Epithelial cell of prostate (primary cell): ENCODE measurements at places on chromosomes 13 and 19.
A peak's percentile ranks its signal among the peaks of the same experiment; 100 is the strongest.

DNA sequence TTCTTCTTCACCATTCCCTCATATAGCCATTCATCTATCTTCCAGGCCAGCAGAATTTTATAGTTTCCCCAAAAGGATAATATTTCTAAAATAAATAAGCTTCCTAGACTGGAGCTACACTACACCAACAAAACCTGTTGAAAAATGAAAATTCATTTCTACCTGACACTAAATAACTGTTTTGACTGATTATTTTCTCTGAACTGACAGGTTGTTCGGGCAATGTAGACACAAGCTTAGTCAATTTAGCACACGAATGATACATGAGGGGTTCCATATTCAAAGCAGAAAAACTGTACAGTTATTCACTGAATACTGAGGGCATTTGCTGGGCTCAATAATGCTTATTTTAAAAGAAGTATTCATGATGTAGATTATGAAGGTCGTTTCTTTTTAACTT lies 589.7 kb downstream of the LIG4 start:
- DNase-seq: no peak

DNA sequence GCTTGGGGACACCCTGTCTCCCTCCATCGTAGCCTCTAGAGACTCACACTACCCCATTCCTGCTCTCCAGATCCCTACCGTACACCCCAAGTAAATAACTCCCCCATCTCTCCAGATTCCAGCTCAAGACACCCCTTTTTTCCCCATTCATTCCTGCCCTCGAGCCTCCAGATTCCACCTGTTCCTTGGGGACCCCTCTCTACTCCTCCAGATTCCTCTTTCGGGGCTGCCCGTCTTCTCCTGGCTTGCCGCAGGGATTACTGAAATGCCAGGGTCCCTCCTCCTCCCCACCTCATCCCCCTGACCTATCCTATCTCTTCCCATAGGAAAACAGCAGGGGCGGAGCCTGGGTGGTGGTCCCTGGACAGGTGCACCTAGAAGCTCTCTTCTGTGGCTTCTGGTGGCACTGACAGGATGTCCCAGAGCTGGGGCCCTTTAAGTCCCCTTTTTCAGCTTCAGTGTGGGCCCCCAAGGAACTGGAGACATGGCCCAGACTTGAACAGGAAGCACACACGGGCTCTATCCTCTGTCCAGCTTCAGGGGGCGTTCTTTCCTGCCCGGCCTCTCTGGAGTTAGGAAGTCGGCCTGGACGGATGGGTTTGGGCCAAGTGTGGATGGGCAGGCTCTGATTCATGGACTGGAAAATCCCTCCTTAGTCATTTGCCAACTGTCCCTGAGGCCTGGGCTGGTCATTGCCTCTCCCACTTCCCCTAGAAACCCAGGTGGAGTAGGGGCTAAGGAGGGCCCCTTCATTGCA lies 1.2 kb downstream of the ZSWIM4 start:
- peak; percentile 58 for DNase-seq

GRCh38 chr19:44626048-44626624 lies 12.8 kb downstream of the IGSF23 start:
- peak; percentile 65 for DNase-seq

- DNase-seq: no peak
Observed at GRCh38 chr19:15911599-15912235, 13.8 kb upstream of the CYP4F2 start.

GRCh38 chr13:19685034-19685433 lies 51.6 kb downstream of the MPHOSPH8 start:
- DNase-seq: no peak

DNA sequence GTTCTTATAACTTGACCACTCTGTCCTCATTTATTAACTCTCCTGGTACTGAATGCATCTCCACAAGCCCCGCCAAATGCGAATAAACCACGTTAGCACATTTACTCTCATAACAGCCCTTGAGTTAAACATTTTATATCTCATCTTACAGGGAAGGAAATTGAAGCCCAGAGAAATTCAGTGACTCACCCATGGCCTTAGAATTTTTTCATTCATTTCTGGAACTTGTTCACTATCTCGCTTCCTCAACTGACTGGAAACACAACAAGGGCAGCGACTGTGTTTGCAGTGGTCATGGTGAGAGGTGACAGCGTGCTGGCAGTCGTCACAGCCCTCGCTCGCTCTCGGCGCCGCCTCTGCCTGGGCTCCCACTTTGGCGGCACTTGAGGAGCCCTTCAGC lies 39.5 kb downstream of the SERP2 start:
- DNase-seq: no peak

- no peak for DNase-seq
Observed at GRCh38 chr13:90640976-90641375, 706.5 kb upstream of the MIR17HG start.

GRCh38 chr19:3808420-3809143 lies 22.4 kb upstream of the MATK start:
- DNase-seq: no peak

GRCh38 chr19:33702606-33703437 lies 81.1 kb downstream of the CHST8 start:
- DNase-seq: no peak

DNA sequence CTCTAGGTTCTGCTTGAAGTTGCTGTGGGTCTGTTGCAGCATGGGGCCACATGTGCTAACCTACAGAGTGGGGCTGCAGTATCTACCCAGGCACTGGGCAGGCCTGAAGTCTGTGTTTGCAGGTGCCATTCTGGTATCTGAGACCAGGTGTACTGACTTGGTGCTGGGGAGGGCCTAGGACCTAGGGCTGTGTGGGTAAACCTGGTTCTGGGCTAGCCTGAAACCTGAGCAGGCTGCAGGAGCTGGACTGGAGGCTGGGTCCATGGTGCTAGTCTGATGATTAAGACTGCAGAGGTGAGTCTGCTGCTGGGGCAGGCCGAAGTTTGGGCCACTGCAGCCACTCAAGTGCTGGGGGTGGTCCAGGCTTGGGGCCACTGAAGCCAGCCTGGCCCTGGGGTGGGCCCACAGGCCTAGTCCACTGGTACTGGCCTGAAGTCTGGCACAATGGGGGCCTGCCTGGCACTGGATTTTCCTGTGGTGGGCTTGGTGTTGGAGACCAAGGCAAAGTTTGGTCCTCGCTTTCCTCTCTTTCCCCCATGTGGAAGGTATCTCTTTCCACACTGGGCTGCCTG lies 310.6 kb downstream of the NDFIP2 start:
- no peak for DNase-seq

DNA sequence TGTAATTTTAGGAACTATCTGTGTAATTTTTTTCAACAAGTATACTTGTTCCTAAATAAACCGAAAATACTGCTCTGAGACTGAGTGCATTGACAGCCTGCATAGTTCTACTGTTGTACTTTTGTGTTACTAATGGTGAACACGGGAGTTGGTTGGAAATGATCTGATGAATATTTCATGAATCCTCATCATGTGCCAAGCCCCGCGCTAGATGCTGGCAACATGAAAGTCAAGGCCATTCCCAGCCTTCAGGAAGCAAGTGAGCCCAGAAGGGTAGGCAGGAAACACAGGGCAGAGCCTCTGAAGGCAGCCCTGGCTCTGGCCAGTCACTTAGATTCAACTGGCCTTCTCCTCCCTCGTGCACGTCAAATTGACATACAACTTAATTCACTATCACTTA lies 106.1 kb downstream of the ABCC4 start:
- DNase-seq: no peak

DNA sequence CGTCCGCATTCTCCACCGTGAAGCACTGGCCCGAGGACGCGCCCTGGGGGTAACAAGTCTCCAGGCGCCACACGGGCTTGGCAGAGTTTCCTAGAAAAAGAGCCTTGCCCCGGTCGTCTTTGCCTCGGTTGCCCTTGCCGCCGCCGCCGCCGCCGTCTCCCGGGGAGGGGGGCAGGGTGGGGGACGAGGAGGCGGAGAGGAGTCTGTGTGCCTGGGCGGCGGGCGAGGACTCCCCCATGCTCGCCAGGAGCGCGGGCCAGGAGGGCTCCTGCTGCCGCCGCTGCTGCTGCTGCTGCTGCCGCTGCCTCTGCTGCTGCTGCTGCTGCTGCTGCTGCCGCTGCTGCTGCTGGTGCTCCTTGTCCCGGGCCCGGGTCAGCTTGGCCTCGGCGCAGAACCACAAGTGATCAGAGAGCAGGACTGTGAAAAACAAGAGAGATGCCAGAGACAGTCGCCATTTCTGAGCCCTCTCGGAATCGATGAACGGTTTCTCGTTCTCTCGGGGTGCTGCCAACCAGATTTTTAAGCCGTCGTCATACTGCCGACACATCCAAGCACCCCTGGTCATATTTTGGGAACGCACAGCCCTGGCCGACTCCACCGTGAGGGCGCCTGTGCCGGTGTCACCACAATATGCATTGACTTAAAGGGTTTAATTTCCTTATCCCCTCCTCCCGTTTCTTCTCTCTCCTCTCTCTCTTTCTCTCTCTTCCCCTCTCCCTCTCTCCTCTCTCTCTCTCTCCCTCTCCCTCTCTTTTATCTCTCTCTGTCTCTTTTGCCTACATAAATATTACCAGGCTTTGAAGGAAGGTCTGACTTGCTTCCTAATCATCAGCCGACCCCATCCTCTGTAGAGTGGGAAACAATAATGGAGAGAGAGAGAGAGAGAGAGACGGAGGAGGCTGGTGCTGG lies 349.1 kb downstream of the LIG4 start:
- DNase-seq: no peak

DNA sequence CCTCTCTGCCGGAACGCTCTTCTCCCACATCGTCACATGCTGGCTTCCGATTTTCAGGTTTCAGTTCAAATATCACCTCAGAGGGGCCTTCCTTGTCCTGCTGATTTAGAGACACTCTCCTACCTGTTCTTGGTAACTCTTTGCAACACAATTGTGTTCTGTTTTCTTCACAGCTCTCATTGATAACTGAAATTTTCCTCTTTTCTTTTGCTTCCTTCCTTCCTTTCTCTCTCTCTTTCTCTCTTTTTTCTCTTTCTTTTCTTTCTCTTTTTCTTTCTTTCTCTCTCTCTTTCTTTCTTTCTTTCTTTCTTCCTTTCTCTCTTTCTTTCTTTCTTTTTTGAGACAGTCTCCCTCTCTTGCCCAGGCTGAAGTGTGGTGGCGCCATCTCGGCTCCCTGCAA lies 12.0 kb upstream of the LRRC4B start:
- DNase-seq: no peak

- no peak for DNase-seq
Observed at GRCh38 chr13:32746474-32746873, 160.2 kb downstream of the PDS5B start.

DNA sequence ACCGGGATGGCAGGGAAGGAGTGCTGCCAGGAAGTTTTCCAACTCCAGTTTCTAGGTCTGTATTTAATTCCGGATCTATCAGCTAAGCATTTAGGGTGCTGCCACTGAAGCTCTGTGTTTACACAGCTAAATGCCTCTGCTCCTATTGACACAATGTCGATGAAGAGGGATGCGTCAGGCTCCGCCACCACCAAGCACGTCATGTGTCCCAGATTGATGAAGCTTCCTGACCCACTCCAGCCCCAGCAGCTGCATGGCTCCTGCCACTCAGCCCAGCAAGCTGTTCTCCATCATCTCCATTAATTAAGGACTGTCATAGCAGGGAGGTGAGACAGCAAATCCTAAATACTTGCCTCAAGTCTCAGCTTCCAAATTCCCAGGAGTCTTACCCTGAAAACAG lies 435.2 kb upstream of the ZNF507 start:
- DNase-seq: no peak

GRCh38 chr19:35013041-35013819 lies 13.1 kb downstream of the GRAMD1A start:
- DNase-seq: no peak

GRCh38 chr13:99454518-99455183 lies 46.6 kb upstream of the TM9SF2 start:
- no peak for DNase-seq

DNA sequence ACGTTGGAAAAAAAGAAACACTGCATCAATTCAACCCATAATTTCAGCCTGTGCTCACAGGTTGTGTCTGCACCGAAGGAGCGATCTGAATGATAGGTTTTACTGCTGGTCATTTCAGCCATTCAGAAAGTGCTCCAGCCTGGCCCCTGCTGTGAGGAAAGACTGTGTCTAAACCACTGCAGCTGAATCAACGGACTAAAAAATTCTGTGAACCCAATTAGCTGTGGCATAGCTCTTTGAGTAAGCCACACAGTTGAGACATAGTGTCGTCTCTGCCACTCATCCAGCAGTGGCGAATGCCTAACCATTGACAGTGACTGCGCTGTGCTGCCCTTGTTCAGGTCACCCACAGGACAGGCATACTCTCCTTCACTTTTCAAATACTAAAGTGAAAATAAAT lies 179.8 kb downstream of the COG6 start:
- no peak for DNase-seq

DNA sequence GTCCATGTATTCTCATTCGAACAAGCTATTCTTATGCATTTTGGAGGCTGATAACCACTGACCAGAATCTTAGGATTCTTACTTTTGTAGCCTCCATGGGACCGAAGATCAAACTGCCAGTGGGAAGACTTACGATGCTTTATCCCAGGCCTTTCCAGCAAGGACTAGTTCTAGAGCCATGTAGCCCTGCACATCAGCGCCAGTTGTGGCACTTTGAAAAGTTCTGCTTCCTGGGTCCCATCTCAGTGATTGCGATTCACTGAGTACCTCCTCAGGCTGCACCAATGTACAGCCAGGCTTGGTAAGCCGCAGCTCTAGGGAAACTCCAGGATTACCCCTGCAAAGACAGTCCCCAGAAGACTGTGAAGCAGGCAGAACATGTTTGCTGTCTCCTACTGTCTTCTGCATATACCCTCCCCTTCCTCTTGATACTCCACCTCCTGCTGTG lies 18.9 kb upstream of the ENOX1 start:
- DNase-seq: no peak

GRCh38 chr13:55230570-55230908 lies 1910.2 kb upstream of the PRR20A start:
- DNase-seq: no peak

DNA sequence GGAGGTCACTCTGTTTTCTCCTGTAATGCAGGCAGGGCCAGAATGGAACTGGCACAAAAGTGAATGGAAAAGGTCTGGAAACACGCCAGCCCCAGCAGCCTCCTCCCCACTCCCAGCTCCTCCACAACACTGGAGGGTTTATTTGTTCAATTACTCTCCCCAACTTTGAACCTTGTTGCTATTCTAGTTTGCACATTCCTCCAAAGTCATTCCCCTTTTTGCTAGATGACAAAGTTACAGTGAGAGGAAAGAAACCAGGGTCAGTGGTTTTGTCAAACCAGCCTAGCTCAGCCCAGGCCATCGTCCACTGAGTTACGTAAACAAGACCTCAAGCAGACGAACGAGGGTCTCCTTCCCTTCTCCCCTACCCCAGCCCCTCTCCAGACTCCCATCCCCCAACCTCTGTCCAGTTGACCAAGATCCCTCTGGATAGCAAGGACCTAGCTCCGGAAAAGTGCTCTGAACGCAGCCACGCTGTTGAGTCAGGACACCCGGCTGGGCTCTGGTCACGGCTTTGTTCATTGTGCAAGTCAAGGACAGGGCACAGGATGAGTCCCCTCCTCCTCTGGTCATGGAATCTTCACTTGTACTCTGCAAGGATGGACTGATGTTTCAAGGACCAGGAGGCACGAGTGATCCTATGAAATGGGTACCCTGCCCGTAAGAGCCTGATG lies 180.0 kb downstream of the USP12 start:
- no peak for DNase-seq

DNA sequence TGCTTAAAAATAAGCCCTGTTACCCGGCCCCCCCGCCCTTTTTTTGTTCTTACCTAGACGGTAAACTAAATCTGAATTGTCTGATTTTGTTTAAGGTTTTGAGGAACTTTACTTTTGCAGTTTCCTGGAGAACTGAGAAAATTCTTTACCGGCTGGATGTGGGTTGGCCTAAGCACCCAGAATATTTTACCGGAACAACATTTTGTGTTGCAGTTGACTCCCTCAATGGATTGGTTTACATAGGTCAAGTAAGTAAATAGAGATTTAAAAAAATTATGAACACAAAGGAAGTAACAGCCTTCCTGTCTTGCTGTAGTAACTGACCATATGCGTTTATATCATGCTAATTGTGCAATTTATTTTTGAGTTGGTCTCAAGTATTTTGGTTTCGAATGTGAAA lies 785 bp downstream of the NHLRC3 start:
- no peak for DNase-seq
